Esophagus squamous epithelium (tissue), 5 donors: ENCODE measurements at places on chromosomes 11 and 22.

DNA sequence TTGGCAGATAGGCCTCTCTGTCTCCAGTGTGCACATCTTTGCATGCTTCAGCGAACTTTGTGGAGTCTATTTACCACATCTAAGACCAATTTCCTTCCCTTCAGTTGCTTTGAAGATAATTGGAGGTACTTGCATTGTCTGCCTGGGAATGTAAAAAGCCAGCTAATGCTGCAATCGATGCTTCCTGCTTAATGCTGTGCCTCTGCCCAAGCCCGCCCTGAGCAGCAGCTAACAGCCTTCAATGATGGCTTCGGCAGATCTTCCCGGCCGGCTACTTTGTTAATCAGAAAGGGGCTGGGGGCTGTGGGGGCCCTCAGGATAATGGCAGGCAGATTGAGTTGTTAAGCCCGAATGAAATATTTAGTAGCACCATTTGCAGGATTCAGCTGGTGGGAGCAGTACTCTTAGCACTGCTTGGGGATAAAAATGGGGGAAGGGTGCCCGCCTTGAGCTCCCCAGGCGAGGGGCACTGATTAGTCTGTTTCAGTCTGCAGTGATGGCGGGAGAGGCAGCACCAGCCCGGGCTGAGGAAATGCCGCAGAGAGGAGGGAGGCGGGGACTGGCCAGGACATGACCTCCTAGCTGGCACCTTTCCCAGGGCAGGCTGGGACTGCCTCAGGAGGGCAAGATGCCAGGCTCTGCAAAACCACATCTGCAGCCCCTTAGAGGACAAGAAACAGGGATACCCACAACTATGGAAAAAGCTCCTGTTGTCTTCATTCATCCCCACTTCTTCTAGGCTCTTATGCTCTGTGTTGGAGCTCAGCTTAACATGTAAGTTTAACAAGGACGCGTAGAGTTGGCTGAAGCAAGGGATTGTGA lies 460.0 kb downstream of the BUD13 start:
- DNase-seq: no peak

DNA sequence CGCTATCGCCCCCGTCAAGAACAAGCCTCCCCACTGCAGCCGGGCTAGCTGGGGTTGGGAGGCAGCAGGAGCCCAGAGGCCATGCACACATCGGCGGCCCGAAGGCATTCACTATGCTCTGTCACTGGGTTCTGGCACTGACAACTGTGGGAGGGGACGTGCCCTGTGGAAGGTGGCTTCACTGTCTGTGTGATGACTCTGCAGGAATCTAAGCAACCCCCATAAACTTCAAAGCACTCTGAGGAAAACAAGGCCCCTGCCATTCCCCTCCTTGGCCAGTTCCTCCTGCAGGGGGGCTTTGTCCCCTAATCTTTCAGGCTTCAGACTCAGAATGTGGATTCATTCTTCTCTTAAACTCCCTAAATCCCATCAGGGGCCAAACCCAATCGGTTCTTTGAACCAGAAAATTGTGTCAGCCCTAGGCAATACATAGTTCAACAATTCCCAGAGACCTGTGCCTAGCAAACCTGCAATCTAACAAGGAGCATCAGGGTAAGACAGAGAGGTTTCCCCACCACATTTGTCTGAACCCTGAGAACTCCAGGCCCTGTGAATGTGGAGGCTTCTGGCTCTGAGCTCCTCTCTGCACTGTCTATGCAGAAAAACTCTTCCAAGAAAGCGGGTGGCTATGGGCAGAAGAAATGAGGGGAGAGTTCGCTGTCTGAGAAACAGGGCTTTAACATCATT lies 1477.2 kb downstream of the TBC1D22A start:
- no peak for DNase-seq

- DNase-seq: no peak
These were observed 26.0 kb upstream of the GGTLC2 start for GRCh38 chr22:22618448-22618847.

- no peak for DNase-seq
These were observed 9.6 kb downstream of the FAM118A start for GRCh38 chr22:45319324-45319685.

DNA sequence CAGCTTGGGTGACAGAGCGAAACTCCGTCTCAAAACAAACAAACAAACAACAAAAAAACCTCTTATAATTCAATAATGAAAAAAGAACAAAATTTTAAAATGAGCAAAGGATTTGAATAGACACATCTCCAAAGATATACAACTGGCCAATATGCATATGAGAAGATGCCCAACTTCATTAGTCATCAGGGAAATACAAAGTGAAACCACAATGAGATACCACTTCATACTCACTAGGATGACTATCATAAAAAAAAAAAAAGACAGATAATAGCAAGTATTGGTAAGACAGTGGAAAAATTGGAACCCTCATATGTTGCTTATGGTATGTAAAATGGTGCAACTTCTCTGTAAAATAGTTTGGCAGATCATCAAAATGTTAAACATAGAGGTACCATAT lies 28.7 kb upstream of the BARX2 start:
- DNase-seq: no peak

- DNase-seq: no peak
These were observed 121.5 kb downstream of the ST3GAL4 start for GRCh38 chr11:126476977-126477376.

GRCh38 chr22:31602259-31602952 lies 59.6 kb downstream of the PISD start:
- DNase-seq: no peak

DNA sequence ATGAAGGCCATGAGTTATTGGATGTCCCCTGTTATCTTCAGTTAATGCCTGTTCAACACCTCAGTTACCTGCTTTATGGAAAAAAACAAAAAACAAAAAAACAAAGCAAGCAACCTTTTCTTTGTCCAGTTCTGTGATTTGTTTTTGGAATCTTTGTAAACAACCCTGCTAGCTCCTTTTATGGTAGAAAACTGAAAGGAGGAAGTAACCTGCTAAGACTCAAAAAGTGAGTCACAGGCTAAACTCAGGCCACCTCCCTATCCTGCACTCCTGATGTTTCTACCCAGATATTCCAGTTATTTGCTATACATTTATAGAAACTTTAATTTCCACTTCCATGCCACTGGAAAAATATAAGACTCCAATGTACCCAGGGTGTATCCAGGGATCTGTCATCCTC lies 20.6 kb upstream of the TLCD5 start:
- no peak for DNase-seq

GRCh38 chr11:61968758-61969390 lies 1.4 kb upstream of the FTH1 start:
- DNase-seq: no peak

DNA sequence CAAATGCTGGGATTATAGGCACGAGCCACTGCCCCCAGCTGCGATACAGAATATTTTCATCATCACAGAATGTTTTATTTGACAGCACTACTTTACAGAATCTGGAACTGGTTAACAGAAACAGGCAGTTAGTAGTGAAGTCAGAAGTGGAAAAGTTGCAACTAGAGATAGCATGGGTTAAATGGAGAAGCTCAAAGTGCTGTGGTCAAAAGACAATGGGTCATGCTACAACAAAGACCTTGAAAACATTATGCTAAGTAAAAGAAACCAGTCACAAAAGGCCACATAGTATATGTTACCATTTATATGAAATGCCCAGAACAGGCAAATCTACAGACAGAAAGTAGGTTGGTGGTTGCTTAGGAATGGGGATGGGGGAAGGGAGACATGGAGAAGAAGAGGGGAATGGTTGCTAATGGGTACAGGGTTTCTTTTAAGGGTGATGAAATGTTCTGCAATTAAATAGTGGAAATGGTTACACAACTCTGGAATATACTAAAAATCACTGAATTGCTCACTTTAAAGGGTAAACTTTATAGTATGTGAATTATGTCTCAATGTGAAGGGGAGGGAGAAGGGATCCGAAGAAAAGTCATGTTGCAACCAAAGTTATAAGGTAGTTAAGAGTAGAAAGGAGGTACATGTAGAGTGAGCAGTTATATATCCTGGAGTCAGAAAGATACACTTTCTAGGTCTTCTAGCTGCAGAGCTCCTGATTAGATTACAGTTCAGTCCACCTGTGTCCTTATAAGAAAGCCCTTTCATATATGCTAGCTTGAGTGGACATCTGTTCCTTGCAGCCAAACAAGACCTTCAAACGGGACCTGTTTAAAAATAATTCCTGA lies 46.3 kb upstream of the RAPSN start:
- DNase-seq: no peak

DNA sequence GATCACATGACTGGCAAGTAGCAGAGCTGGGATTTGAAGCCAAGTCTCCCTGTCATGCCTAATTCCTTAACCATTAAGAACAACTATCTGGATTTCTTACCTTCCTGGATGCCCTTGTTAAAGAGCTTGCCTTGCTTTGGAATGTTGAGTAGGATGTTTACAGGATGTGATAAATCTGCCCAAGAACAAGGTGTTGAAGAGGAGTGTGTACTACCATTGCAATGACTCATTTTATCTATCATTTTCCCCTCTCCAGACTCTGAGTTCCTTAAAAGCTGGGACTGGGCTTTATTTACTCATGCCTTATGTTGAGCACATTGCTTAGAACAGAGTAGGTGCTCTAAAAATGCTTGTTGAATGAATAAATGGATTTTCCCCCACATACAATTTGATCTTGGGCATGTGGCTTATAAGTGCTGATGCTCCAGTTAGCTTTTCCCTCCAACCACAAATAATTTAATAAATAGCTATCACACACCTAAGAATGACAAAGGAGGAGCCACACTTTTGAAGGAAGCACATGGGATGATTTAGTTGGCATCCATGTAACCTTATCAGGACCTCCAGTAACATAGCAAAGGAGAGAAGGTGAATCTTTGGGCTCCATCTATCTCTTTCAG lies 268.6 kb upstream of the SESN3 start:
- DNase-seq: no peak
